Vagina (tissue), 2 donors: ENCODE measurements at places on chromosomes 2 and 18.

DNA sequence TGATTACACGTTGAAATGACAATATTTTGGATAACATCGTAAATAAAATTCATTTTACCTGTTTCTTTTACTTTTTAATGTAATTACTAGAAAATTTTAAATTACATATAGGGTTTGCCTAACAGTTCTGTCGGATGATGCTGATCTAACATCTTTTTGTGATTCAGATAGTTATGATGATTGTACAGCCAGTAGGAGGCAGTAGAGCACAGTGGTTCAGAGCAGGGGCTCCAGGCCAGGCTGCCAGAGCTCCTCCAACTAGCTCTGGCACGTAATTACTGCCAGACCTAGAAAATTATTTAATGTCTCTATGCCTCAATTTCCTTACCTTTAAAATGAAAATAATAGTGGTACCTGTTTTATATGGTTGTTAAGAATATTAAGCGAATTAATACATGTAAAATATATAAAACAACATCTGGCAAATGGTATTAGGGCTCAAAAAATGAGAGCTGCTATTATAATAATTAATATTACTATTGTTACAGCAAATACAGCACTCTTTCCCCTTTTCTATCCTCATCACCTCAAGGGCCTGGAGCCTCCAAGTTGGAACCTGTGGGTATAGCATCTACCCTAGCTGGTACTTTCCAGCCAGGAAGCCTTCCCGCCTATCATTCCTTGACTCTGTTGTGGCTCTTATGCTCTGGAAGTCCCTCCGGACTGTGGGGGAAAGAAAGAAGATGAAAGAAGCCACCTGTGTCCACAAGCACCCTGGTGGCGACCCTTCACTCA, 47.7 kb upstream of the PLA2R1 start:
- DNase-seq, result no peak

DNA sequence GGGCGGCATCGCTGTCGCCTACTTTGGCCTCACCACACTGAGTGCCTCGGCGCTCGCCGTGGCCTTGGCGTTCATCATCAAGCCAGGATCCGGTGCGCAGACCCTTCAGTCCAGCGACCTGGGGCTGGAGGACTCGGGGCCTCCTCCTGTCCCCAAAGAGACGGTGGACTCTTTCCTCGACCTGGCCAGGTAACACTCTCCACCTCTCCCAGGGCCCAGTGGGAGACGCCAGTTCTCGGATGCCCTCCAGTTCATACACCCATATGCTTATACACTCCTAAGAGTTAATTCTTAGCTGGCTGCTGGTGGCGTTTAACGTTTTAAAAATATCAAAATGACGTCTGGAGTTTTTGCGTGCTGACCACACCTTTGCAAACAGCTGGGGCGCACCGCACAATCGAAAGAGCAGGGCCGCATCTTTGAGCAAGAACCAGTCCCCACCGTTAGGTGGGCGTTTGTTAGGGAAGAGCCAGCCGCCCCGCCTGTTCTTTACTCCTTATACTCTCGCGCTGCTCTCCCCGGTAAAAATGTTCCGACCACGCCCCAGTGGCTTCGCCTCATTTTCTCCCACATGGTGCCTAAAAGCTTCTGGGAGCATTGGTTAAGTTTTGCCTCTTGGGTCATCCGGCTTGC, 899 bp downstream of the SLC1A4 start:
- DNase-seq, result no peak

- DNase-seq, result no peak
Measured at GRCh38 chr2:240775905-240776304, 44.1 kb downstream of the KIF1A start.

- DNase-seq, result no peak
Measured at GRCh38 chr2:142937347-142937746, 59.9 kb downstream of the KYNU start.

DNA sequence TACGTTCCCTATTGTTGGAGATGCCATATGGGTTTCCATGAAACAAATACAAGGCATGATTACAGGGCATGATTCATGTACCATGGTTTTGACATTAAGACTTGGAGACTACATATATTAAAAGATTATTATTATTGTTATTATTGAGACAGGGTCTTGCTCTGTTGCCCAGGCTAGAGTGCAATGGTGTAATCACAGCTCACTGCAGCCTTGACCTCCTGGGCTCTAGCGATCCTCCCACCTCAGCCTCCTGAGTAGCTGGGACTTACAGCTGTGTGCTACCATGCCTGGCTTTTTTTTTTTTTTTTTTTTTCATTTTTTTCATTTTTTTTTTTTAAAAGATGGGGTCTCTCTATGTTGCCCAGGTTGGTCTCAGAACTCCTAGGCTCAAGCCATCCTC, 69.1 kb downstream of the MYOM1 start:
- no peak for DNase-seq

DNA sequence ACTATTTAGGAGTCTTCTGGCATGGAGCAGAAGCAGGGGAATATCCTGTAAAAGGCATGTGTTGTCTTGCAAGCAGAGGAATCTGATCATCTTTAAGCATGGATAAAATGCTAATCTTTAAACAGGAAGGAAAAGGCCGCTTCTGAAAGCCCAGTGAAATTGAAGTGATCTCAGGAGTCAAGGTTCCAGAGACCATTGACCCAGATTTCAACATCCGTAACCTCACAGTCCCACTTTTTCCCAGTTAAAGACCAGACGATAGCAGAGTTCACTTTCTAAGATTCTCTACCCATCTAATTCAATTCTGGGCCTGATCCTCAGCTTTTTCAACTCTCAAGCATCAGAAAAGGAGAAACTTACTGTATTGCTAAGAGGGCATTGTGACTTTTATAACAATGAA, 332.2 kb upstream of the LRP1B start:
- DNase-seq, result no peak

GRCh38 chr2:215764441-215765048, 248.8 kb downstream of the MREG start:
- no peak for DNase-seq

- DNase-seq, result peak; percentile 34
Measured at GRCh38 chr2:69947325-69947931, 14.0 kb downstream of the ASPRV1 start.

DNA sequence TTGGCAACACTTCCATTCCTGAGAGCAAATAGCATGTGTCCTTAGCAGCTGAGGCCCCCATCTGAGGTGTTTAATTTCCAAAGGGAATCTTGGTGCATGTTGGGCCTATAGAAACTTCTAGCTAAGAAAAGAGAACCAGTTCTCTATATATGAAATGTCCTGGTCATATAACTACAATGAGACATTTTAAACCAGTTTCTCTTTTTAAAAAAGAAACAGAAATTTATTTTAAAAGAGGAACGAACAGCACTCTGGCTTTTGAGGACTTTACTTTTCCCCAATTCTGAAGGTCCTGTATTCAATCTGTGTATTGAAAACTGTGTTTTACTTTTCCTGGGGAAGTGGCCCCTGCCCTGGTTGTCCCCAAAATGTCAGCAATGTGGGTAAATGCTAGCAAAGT, 309.5 kb upstream of the STON1 start:
- no peak for DNase-seq

- DNase-seq, result peak; percentile 69
Measured at GRCh38 chr2:98909317-98910211, 26.5 kb downstream of the CRACDL start.

DNA sequence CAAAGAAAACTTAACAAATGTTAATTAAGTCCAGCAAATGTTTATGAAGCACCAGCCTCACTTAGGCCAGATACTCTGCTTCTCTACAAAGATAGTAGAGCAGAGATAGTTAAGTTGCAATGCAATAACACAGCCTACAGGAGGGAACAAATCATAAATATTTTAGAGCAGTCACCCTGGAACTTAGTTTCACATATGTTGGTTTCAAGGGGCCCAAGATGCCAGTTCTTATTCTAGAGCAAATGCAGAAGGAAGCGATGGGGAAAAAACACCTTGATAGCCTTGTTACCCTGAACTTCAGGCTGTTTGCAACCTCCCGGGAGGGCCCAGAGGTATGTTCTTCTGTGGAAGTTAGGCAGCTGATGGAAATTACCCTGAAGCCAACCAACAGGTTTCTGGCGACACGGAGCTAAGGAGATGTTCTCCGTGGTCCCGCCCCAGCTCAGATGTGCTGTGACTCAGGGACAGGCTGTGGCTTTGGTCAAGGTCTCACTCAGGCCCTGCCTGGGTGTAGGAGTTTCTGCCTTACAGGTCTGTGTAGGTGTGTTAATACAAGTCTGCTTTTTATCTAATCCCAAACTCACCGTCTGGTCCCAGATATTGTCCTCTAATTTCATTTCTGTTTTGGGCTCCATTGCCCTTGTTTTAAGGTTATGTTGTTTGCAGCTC, 3.8 kb downstream of the CTIF start:
- DNase-seq, result peak; percentile 83

DNA sequence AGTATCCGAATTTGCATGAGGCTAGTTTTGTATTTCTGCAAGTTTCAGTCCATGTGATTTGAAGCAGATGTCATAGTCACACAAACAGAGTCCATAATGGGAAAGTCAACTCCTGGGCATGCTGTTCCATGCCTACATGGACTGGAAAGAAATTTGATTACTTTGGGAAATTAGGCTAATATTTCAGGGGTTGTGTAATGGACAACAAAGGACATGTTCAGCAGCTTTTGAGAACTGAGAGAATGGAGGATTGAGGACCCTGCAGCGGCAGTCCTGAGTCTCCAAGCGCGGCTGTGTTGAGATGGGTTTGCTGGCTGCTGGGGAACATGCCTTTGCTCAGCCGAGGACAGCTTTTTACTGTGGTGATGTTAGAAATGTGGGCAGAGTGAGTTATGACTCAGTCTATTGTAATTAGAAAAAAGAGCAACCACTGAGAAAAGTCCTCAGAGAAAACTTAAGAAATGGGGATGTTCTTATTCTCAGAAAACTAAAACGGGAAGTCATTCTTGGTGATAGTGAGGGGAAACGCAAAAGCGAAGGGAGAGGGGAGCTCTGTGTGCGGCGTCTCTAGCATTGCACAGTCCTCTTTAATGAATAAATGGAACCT, 149.2 kb downstream of the FAM210A start:
- DNase-seq, result no peak

- DNase-seq, result no peak
Measured at GRCh38 chr2:211045025-211045424, 488.6 kb downstream of the CPS1 start.

DNA sequence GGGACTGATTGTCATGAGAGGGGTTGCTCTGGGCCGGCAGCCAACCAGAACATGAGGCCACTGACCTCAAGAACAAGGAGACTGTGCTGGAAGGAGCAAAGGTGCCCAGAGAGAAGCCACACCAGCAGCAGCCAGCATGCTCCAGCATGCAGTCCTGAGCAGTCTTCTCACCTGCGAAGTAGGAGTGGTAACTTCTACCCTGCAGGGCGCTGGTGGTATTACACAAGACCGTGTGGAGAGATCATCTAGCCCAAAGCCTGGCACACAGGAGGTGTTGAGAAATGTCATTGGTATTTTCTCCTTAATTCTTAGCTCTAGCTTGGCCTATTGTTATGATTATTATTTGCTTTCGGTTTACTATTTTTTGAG, 132.7 kb downstream of the TSN start:
- DNase-seq, result no peak

GRCh38 chr2:214465363-214466146, 54.7 kb downstream of the VWC2L start:
- no peak for DNase-seq

- DNase-seq, result no peak
Measured at GRCh38 chr2:189657867-189658266, 3.4 kb upstream of the ASNSD1 start.

DNA sequence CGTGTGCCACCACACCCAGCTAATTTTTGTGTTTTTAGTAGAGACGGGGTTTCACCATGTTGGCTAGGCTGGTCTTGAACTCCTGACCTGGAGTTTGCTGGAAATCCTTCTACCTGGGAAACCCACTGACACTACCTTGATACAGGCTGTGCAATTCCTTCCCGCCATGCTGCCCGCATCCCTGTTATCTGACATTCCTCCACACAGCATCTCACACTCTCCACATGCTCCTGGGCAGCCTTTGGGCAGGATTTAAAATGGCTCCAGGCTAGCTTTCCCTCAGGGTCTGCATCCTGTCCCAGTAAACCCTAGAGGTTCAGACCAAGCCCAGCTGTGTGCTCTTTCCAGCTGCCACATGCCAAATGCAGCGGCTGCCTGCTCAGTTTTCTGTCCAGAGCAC, 319.5 kb upstream of the CXCR4 start:
- no peak for DNase-seq

DNA sequence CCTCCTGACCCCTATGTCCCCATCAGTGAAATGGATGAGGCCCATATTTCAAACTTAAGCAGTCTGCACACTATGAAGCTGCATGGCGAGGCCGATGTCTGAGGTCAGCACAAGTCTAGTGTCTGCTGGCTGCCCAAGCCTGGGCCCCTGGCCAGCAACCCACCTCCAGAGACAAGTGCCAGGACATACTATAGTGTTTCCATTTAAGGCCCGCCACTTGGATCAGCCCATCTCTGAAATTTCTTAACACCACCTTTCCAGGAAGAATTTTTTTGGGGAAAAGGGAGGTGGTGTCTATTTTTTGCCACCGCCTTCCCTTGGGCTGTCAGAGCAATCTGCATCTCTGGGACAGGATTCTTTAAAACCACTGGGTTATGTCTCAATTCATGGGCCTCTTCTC, 1.8 kb downstream of the ACVR1 start:
- no peak for DNase-seq

DNA sequence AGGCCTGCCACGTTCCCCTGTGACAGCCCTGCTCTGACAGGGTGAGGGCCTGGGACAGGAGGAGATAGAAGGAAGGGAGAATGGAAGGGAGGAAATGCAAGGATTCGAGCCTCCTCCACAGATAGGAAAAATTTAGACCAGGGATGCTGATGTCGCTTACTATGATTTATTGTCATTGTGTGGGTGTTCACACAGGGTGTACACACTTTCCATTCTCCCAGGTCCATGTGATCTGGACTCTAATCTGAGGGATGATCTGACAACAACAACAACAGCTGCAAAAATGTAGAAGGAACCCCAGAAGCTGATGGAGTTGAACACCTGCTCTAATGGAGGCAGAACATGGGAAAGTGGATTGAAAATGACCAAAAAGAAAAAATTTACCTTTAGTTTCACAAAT, 231.7 kb upstream of the TNP1 start:
- peak; percentile 1 for DNase-seq

GRCh38 chr18:21254576-21254975, 12.5 kb downstream of the GREB1L start:
- DNase-seq, result no peak

- DNase-seq, result no peak
Measured at GRCh38 chr2:39470580-39470979, 33.5 kb upstream of the MAP4K3 start.

DNA sequence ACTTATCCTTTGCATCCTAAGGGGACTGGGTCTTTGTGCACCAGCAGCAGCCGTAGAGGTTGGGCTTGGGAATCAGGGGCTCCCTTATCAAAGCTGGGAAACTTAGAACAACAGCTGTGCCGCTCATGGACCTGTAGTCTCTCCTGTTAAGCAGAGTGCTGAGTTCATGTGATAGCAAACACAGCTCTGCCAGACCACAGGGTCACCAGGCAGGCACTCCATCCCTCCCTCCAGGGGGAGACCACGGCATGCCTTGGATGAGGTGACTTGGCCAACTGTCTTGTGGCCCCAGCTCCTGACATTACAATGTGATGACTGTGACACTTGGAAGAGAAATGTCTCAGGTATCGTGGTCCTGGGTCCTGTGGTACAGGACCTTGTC, 60.0 kb downstream of the DGKD start:
- DNase-seq, result no peak

- DNase-seq, result no peak
Measured at GRCh38 chr2:215772634-215773563, 240.5 kb downstream of the MREG start.

GRCh38 chr2:56369316-56369715, 185.5 kb downstream of the CCDC85A start:
- no peak for DNase-seq

GRCh38 chr2:201261471-201261870, 1.1 kb downstream of the CASP8 start:
- peak; percentile 56 for DNase-seq
